ENCODE measurements at places on chromosomes 11 and 22. TPM values are rescaled to one million over a fixed set of nuclear protein-coding genes. Genes with fewer than 3 reads are reported as not detected.

- DNase-seq: no peak
These were observed 2.1 kb downstream of the HBD start for GRCh38 chr11:5232176-5232575.

GRCh38 chr22:25183949-25184619 lies 15.6 kb upstream of the CRYBB3 start:
- no peak for DNase-seq

- no peak for DNase-seq
These were observed 1.0 kb downstream of the POU2AF3 start for GRCh38 chr11:111299101-111300026.

DNA sequence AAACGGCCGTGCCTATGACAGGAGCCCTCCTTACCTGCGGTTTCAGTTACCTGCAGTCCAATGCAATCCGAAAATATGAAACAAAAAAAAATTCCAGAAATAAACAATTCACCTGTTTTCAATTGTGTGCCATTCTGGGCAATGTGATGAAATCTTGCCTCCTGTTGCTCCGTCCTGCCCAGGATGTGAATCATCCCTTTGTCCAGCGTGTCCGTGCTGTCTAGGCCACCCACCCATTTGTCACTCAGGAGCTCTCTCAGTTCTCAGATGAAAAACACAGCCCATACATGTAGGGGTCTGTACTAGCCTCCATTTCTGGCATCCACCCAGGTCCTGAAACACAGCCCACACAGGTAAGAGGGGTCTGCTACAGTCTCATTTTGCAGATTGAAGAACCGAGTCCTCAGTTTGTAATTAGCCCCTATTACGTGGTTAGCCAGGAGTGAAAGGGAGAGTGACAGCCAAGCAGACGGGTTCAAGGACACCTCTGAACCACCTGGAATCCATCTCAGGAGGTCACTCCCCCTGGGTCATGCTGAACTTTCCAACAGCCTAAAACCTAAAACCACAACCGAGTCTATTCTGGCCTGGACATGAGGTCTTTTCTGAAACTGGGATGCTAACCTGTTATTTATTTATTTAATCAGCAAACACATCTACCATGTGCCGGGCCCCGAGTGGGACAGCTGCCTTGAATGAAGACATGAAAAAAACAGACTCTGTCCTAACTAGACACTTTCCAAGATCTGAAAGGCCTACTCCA lies 317.2 kb downstream of the SHANK2 start:
- DNase-seq: peak; percentile 28

- no peak for DNase-seq
These were observed 11.4 kb downstream of the RAB3IL1 start for GRCh38 chr11:61905801-61906521.

DERL3 gene
- total RNA-seq: not detected

All from HCT116 (cell line).